Naive thymus-derived CD4-positive, alpha-beta T cell (primary cell): ENCODE measurements at places on chromosomes 3 and 15.

- H3K36me3 ChIP-seq: no peaks in the 10 kb centered on the region
- H3K27ac ChIP-seq: no peak overlapping the region
- no peaks in the 10 kb centered on the region for H3K27me3 ChIP-seq
- H3K4me1 ChIP-seq: no peaks in the 10 kb centered on the region
Measured at GRCh38 chr15:26630857-26631256, 142.0 kb downstream of the GABRB3 start.

GRCh38 chr3:14274999-14275961, 96.7 kb downstream of the LSM3 start:
- no peak overlapping the region for H3K4me3 ChIP-seq
- H3K4me1 ChIP-seq: no peaks in the 10 kb centered on the region
- no peaks in the 10 kb centered on the region for H3K27me3 ChIP-seq
- no peak overlapping the region for H3K27ac ChIP-seq
- no peak for DNase-seq
- H3K36me3 ChIP-seq: no peaks in the 10 kb centered on the region

DNA sequence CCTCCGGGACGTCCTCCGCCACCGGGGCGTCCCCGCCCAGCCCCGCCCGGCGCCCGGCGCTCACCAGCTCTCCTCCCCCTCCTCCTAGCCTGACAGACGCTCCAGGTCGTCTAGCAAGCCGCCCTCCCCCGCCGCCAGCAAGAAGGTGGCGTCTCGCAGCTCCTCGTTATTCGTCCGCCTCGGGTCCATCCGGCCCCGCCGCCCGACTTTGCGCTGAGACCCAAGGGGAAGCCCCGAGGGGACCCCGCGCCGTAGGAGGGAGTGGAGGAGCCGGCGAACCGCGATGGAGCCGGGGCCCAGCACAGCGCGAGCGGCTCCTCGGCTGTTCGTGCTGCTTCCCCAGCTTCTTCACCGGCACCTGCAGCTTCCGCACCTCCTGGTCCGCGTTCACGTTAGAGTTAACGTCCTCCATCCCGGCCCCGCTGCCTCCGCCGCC, 26.3 kb upstream of the MTHFS start:
- no peaks in the 10 kb centered on the region for H3K27me3 ChIP-seq
- DNase-seq: no peak

DNA sequence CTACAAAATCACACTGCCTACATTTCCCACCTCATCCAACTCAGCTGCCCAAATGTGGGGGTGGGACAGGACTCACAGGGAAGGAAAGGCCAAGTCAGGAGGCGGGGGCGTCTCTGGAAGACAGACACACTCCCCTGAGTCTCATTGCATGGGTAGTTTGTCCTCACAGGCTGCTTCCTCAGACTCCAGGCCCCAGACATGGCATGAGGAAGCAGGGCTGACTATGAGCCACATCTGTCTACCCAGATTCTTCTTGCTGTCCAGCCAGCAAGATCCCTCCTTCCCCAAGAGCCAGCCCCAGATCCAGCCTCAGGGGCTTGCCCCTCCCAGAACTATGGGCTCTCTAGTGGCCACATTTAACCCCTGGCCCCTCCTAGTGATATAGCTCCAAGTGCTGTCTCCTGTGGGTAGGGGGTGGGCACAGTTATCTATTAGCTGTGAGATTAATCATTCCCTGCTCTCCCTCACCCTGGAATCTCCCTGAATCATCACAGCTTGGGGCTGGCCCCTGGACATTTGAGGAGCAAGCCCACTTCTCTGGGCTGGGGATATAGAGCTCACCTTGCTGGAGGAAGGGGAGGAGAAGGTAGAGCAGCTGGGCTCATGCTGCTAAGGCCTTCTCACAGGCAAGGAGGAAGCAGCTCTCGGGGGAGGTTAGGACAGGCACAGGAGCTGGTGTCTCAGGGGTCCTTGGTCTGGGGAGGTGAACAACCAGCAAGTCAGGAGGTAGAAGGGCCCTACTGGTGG, 2.1 kb upstream of the CCDC33 start:
- no peaks in the 10 kb centered on the region for H3K27me3 ChIP-seq
- no peaks in the 10 kb centered on the region for H3K4me1 ChIP-seq

DNA sequence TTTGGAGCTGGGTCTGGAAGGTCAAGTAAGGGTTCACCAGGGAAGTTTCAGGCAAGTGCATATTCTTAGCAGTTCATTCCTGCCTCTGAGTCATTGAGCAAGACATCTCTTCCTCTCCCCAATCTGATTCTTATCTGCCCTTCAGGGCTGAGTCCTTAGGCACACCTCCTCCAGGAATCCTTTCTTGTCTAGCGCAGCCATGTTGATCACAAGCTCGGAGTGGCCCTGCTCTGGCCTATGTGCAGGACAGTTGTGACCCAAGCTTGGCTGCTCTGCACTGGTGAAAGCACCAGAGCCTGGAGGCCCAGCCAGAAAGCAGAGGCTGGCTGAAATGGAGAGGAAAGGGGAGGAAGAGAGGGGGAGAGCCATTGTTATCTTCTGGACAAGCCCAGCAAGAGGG, 30.9 kb upstream of the MRPS22 start:
- no peaks in the 10 kb centered on the region for H3K36me3 ChIP-seq
- no peaks in the 10 kb centered on the region for H3K27me3 ChIP-seq
- no peaks in the 10 kb centered on the region for H3K4me1 ChIP-seq
- no peak overlapping the region for H3K27ac ChIP-seq
- no peak for DNase-seq

GRCh38 chr15:77825546-77825945, 192.8 kb upstream of the LINGO1 start:
- no peaks in the 10 kb centered on the region for H3K36me3 ChIP-seq
- no peaks in the 10 kb centered on the region for H3K4me1 ChIP-seq
- no peaks in the 10 kb centered on the region for H3K27me3 ChIP-seq
- DNase-seq: no peak

- H3K4me3 ChIP-seq: no peak overlapping the region
- no peak overlapping the region for H3K27ac ChIP-seq
- no peaks in the 10 kb centered on the region for H3K27me3 ChIP-seq
- no peaks in the 10 kb centered on the region for H3K4me1 ChIP-seq
Measured at GRCh38 chr15:46280762-46281542, 646.1 kb downstream of the SQOR start.
